ENCODE measurements at places on chromosomes 16 and 17.

- DNase-seq = no peak
Observed at GRCh38 chr16:84928679-84929420, 82.5 kb downstream of the ZDHHC7 start.

DNA sequence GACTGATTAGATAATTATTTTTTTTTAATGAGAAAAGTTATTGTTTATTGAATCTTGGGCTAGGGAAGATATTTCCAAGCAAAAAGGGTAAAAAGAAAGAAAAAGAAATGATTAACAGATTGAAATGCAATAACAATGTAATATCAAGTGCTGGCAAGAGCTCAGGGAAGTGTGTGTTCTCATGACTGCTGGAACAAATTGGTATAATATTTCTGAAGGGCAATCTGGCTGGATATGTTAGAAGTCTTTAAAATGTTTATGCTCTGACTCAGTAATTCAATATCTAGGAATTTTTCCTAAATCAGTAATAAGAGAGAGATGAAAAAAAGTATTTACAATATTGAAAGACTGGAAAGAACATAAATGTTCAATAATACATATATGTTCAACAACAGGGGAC lies 7.6 kb upstream of the ZNF624 start:
- no peak for DNase-seq

DNA sequence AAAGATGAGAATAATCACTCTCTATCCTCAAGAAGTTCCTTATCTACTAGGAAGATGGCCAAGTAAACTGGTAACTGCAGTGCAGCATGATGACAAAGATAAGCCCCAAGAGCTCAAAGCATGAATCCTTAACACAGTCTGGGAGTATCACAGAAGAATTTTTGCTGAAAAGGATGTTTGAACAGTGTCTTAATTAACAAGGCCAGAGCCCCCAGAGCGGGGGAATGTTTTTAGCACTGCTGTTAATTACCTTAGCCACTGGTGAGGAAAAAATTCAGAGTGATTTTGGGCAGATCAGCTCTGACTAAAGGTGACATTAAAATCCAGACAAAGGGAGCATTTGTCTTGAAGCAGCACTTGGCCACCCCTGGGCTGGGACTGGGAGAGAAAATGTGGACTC lies 30.1 kb downstream of the ADAMTS18 start:
- DNase-seq = no peak

GRCh38 chr17:33200587-33200986 lies 92.5 kb downstream of the ASIC2 start:
- DNase-seq = no peak
